Effector memory CD8-positive, alpha-beta T cell (primary cell): ENCODE measurements at places on chromosomes 12 and 14.

GRCh38 chr14:75088566-75089373 is 19.3 kb downstream of the ZC2HC1C start:
- DNase-seq, result peak; percentile 44
- H3K36me3 ChIP-seq, result peaks cover 85% of the 10 kb centered on the region
- no peak overlapping the region for H3K4me3 ChIP-seq
- no peaks in the 10 kb centered on the region for H3K4me1 ChIP-seq

GRCh38 chr12:8057839-8058238 is 8.3 kb downstream of the C3AR1 start:
- no peak overlapping the region for H3K4me3 ChIP-seq
- H3K36me3 ChIP-seq, result peaks cover 28% of the 10 kb centered on the region
- DNase-seq, result no peak
- H3K27ac ChIP-seq, result peak overlapping the region; percentile 1

- H3K27me3 ChIP-seq, result no peaks in the 10 kb centered on the region
- no peak overlapping the region for H3K27ac ChIP-seq
- no peaks in the 10 kb centered on the region for H3K4me1 ChIP-seq
- no peak for DNase-seq
- H3K4me3 ChIP-seq, result no peak overlapping the region
Measured at GRCh38 chr14:88075269-88075981, 70.5 kb downstream of the GPR65 start.

GRCh38 chr14:91252871-91253794 is 8.6 kb upstream of the GPR68 start:
- peaks cover 56% of the 10 kb centered on the region for H3K36me3 ChIP-seq
- peaks cover 62% of the 10 kb centered on the region for H3K4me1 ChIP-seq
- peak overlapping the region; percentile 95 for H3K27ac ChIP-seq
- DNase-seq, result peak; percentile 45
- H3K4me3 ChIP-seq, result peak overlapping the region; percentile 89

DNA sequence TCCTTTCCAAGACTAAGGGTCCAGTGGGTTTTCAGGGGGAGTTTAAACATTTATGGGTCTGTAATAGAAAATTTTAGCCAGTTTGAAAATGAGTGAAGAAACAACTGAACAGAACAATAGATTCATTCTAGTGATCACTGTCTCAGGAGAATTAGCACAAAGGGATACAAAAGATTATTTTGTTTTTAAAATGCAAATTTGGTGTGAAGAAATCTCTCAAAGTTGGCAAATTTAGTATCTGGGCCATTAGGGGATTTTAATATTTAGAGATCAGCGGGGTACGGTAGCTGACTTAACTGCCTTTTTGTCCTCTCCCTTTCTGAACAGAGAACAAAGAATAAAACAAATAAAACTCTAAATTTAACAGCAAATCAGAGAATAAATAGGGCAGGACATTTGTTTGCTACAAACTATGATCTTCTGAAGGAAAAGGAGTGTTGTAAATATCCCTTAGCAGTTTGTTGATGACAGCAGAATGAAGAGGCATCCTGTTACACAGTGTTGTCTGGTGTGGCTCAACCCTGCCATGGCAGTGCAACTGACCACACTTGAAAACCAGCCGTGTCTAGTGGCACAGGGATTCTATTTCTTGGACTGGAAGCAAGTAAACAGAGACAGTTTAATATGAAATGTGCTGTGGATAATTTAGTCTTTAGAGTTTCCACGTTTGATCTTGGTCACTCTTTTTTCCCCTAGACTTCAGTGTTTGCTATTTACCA is 46.3 kb upstream of the LRTM2 start:
- H3K4me3 ChIP-seq, result no peak overlapping the region
- DNase-seq, result no peak
- H3K27ac ChIP-seq, result peak overlapping the region; percentile 55
- peaks cover 13% of the 10 kb centered on the region for H3K4me1 ChIP-seq

DNA sequence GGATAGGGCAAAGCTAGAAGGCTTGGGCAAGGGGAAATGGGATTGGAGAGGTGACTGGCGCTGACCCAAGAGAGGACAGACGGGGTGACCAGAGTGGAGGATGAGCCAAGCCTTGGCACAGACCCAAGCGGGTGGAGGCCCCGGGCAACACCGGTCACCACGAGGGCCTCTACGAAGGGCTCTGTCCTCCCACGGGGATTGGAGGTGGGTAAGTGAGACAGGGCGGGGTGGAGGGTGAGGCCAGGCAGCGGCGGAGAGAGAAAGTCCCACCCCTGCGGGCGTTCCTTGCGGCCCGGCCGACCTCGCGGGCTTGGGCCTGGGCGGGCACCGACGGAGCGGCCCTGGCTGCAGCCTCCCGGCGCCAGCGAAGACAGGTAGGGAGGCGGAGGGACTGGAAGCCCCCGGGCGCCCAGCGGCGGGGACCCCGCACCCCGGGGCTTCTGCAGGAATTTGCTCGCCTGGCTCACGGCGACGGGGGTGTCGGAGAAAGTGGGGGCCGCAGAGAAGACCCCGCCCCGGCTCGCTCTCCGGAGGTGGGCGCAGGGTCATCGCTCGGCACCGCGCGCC is at the start of gene PAPLN:
Gene PAPLN, plus strand, starts transcription at position 288 of the 567 bp plus-strand sequence. CDS start 2,273 bp downstream, outside the sequence.
- H3K4me3 ChIP-seq, result peak within 1 kb of the TSS; percentile 52
- no peak for DNase-seq
- H3K36me3 ChIP-seq, result peaks cover 3% of the 10 kb centered on the region

DNA sequence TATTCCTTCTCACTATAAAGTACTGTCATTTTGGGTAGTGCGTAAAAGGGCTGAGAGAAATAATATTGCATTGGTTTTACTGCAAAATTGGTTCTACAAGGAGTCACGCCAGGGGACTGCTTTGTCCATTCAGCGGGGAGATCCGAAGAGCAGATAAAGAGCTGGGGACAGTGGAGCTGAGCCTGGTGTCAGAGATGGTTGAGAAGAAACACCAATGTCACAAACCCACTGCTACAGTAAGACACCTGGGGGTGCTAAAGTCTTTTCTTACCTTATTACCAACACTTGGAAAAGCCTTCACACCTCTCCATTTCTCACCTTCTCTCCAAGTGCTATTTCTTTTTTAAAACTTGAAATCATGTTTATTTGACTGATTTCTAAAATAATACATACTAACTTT is 14.1 kb downstream of the IL31 start:
- H3K4me1 ChIP-seq, result peaks cover 23% of the 10 kb centered on the region
- H3K27ac ChIP-seq, result peak overlapping the region; percentile 19
- peaks cover 11% of the 10 kb centered on the region for H3K27me3 ChIP-seq
- H3K4me3 ChIP-seq, result no peak overlapping the region
- DNase-seq, result no peak
- peaks cover 5% of the 10 kb centered on the region for H3K36me3 ChIP-seq

GRCh38 chr12:130712346-130713065 is 3.6 kb downstream of the RIMBP2 start:
- no peak overlapping the region for H3K27ac ChIP-seq
- DNase-seq, result no peak
- no peak overlapping the region for H3K4me3 ChIP-seq
- no peaks in the 10 kb centered on the region for H3K36me3 ChIP-seq

DNA sequence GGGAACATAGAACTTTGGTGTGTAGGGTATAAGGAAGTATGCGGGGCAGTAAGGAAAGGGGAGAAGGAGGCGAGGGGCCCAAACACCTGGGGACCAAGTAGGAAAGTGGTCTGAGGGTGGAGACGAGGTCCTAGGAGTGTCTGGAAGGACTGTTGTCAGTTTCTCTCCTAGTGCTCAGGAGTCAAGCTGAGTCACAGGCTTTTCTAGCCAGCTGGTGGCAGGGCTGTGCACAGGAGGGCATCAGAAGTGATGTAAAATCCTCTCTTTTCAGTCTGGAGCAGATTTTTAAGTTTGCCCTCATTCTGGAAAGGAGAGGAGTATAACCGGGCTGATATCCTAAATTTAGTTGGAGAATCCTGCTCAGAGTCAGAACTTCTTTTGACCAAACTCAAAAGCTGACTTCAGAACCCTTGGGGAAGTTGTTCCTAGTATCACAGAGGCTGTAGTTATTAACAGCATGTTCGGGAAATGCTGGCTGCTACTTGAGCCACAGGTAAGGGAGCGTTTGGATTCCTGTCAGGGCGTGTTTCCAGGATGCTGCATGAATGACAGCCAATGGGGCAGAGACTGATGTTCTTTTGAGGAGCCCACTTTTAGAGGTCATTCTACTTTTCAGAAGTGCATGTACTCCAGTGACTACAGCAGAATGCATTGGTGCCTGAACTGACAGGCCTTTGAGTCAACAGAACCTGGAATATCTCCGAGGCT is 19.3 kb downstream of the ZNF664 start:
- H3K27me3 ChIP-seq, result no peaks in the 10 kb centered on the region
- no peak overlapping the region for H3K4me3 ChIP-seq
- H3K36me3 ChIP-seq, result peaks cover 32% of the 10 kb centered on the region
- H3K27ac ChIP-seq, result no peak overlapping the region
- no peak for DNase-seq

DNA sequence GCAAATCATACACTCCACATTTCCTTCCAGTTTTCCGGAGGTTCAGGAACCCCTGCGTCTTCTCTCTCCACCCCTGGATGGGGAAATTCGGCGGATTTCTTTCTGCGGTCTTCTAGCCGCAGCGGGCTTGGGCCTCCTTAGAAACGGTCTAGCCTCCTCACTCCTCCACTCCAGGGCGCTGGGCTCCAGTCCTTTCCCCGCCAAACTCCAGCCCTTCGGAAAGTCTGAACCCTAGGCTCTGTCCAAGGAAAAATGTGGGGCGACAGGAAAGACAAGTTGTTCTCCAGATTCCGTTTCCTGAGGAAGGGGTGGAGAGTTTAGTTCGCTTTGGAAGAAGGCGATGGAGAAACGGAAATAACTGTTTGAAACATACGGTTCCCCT is 1.4 kb upstream of the HOXC10 start:
- peaks cover 45% of the 10 kb centered on the region for H3K36me3 ChIP-seq
- peaks cover 100% of the 10 kb centered on the region for H3K27me3 ChIP-seq
- H3K4me1 ChIP-seq, result peaks cover 19% of the 10 kb centered on the region
- DNase-seq, result no peak
- no peak overlapping the region for H3K4me3 ChIP-seq

DNA sequence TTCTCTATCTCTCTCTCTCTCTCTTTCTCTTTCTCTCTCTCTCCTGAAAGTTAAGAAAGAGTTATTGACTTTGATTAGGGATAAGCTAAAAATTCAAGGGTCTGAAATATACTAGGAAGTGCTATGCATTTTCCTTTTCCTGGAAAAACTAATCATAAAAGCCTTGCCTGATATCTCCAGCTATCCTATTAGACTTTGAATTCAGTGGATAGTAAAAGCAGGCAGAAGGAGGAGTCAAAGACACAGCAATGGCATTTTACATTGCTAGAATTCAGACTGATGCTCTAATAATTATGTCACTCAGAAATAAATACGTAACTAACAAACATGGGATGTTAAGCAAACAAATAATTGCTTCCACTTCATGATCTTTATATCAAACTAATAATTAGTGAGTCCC is 272.0 kb downstream of the SSPN start:
- DNase-seq, result no peak
- no peak overlapping the region for H3K27ac ChIP-seq
- no peak overlapping the region for H3K4me3 ChIP-seq
- no peaks in the 10 kb centered on the region for H3K4me1 ChIP-seq

- DNase-seq, result no peak
- H3K4me1 ChIP-seq, result peaks cover 20% of the 10 kb centered on the region
- no peak overlapping the region for H3K27ac ChIP-seq
- H3K27me3 ChIP-seq, result peaks cover 76% of the 10 kb centered on the region
- no peak overlapping the region for H3K4me3 ChIP-seq
Measured at GRCh38 chr14:92902726-92903125, 20.2 kb upstream of the CHGA start.

- no peak overlapping the region for H3K27ac ChIP-seq
- no peaks in the 10 kb centered on the region for H3K4me1 ChIP-seq
- no peak for DNase-seq
- H3K4me3 ChIP-seq, result no peak overlapping the region
Measured at GRCh38 chr12:38374751-38375150, 58.2 kb downstream of the ALG10B start.

- H3K4me3 ChIP-seq, result peak overlapping the region; percentile 73
- peaks cover 17% of the 10 kb centered on the region for H3K4me1 ChIP-seq
- H3K27ac ChIP-seq, result no peak overlapping the region
- peaks cover 22% of the 10 kb centered on the region for H3K36me3 ChIP-seq
Measured at GRCh38 chr12:54006559-54007220, 2.1 kb upstream of the HOXC8 start.

- DNase-seq, result no peak
- peaks cover 11% of the 10 kb centered on the region for H3K4me1 ChIP-seq
- H3K4me3 ChIP-seq, result no peak overlapping the region
Measured at GRCh38 chr12:13094367-13094766, 9.1 kb downstream of the GSG1 start.

GRCh38 chr12:47311010-47311409 is 231.3 kb upstream of the AMIGO2 start:
- DNase-seq, result no peak
- peaks cover 19% of the 10 kb centered on the region for H3K4me1 ChIP-seq
- no peaks in the 10 kb centered on the region for H3K27me3 ChIP-seq
- no peak overlapping the region for H3K27ac ChIP-seq
- H3K36me3 ChIP-seq, result peaks cover 7% of the 10 kb centered on the region

- H3K36me3 ChIP-seq, result no peaks in the 10 kb centered on the region
- no peak within 1 kb of the TSS for H3K27ac ChIP-seq
- H3K4me1 ChIP-seq, result peaks cover 4% of the 10 kb centered on the region
- peak within 1 kb of the TSS; percentile 69 for H3K4me3 ChIP-seq
Measured at GRCh38 chr14:92323011-92323915, at the start of gene SLC24A4. TSS of gene SLC24A4 (plus strand) at chr14:92323165. CDS start at chr14:92323831, 666 bp downstream.

DNA sequence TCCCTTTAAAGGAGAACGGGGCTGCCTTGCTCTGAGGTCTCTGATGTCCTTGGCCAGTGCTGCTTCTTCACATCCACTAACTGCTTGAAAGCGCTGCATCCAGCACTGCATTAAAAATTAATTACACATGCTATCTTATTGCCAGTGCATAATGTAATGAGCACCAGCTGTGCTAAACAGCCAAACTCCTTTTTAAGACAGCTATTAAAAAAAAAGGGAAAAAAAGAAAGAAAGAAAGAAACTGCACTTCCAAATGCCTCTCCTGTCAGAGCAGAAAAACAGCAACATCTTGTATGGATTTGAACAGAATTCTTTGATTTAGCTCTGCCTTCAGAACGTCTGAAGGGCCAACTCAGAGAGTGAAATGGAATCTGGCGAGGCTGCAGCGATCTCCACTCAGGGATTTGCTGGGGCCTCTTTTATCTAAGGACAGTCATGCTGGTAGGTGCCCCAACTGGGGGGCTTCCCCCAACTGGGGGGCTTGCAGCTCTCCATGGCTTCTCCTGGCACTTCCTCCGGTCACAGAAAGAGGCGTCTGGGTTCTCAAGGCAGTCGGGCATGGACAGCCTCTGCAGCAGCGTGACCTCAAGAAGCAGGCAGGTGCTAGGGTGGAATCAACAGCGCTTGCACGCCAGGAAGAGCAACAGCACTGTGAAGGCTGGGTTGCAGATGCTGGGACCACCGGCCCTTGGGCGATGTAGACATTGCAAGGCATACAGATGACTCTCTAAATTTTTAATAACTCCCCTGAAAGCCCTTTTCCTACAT is 46.4 kb downstream of the BCL11B start:
- no peak for DNase-seq
- H3K27me3 ChIP-seq, result no peaks in the 10 kb centered on the region
- H3K4me1 ChIP-seq, result peaks cover 95% of the 10 kb centered on the region
- peak overlapping the region; percentile 99 for H3K27ac ChIP-seq
- H3K36me3 ChIP-seq, result peaks cover 94% of the 10 kb centered on the region
- H3K4me3 ChIP-seq, result peak overlapping the region; percentile 81
